ENCODE measurements at places on chromosomes 3 and 15.

DNA sequence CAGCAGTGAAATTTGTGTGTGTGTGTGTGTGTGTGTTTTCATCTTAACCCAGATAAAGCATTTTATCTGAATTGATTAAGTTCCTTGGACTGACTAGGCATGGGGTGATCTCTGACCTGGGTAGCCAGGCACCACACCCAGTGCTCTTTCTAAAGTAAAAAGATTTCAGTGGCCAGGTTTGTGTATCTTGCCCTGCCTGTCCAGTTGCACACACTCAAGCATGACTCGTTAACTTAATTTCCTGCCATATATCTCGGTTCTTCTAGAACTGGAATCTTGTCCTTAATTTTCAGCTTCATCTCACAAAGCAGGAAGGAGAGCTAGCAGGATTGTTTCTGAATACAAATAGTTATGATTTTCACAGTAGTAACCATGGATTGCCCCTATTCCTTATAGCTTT lies 17.0 kb downstream of the TM4SF18 start:
- DNase-seq: no peak

GRCh38 chr3:18489939-18490338 lies 64.8 kb upstream of the SATB1 start:
- DNase-seq: no peak

DNA sequence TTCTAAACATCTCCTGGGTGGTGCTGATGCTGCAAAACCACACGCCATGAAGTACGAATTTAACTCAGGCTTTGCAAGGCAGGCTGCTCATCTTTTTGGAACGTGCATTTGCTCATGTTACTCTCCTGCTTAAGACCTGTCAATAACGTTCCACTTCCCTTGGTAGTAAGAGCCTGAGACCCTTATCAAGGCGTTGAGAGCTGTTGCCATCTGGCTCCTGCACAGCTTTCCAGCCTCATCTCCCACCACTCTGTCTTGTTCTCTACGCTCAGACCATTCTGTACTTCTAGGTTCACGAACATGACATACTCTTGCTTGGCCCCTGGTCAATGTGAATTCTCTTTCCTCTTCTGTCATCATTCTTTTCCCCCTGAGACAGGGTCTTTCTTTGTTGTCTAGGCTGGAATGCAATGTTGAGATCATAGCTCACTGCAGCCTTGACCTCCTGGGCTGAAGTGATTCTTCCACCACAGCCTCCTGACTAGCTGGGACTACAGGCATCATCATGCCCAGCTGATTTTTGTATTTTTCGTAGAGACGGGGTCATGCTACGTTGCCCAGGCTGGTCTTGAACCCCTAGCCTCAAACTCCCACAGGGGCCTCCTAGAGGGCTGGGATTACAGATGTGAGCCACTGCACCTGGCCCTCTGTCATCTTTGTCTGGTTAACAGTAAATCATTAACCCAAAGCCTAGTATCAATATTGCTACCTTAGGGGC lies 202.8 kb downstream of the CADPS start:
- no peak for DNase-seq

GRCh38 chr15:66653852-66654251 lies 48.2 kb upstream of the SMAD6 start:
- DNase-seq: no peak

- DNase-seq: no peak
Measured at GRCh38 chr3:115628075-115628412, 4.7 kb downstream of the GAP43 start.

Measured in stimulated activated CD4-positive, alpha-beta T cell treated with anti-CD3 and anti-CD28 coated beads, Interleukin-1b, Interleukin-23, amount 100 ng/mL, for 48 hours (primary cell).